ENCODE measurements at places on chromosomes 1 and 21.

DNA sequence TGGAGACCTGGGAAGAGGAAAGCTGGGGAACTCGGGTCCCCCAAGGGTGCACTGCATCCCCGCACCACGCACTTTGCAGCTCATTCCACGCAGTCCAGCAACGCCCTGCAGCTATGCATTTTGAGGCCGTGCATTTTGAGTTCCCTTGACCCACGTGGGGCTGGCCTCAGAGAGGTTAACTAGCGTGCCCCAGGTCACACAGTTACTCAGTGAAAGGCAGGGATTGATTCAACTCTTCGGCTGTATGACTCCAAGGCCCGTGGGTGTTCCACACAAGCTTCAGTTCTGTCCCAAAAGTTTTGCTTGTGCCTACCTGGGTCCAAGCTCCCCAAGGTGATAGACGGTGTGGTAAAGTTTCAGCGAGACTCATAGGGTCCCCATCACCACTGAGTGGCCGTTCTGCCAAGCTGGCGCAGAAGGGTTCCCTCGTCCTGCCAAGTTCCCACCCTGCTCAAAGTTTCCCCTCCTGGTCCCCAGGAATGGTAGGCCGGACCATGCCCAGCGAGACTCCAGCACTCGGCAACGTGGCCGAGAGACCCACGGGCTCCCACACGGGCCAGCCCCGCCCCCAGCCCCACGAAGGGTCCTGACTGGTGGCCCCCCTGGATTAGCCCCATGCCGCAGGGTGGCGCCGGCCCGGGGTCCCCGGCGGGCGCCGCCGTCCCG lies 611 bp downstream of the HSPG2 start:
- DNase-seq, result no peak

- no peak for DNase-seq
These were observed 48.0 kb downstream of the PRKAB2 start for GRCh38 chr1:147124266-147124665.

GRCh38 chr1:178055093-178055492 lies 38.8 kb upstream of the RASAL2 start:
- DNase-seq, result peak; percentile 57

GRCh38 chr1:151809290-151809984 lies 4.2 kb upstream of the LINGO4 start:
- no peak for DNase-seq

GRCh38 chr21:37184784-37185593 lies 82.1 kb downstream of the VPS26C start:
- DNase-seq, result no peak

- peak; percentile 71 for DNase-seq
These were observed 41.9 kb downstream of the LUZP1 start for GRCh38 chr1:23126801-23127200.

GRCh38 chr1:48851638-48852037 lies 74.9 kb upstream of the BEND5 start:
- DNase-seq, result peak; percentile 77

- peak; percentile 23 for DNase-seq
These were observed 117.1 kb downstream of the FOXD2 start for GRCh38 chr1:47554901-47555300.

- DNase-seq, result no peak
These were observed 45.1 kb downstream of the RRAGC start for GRCh38 chr1:38814444-38814983.

GRCh38 chr1:194908643-194909042 lies 1699.6 kb downstream of the KCNT2 start:
- no peak for DNase-seq

DNA sequence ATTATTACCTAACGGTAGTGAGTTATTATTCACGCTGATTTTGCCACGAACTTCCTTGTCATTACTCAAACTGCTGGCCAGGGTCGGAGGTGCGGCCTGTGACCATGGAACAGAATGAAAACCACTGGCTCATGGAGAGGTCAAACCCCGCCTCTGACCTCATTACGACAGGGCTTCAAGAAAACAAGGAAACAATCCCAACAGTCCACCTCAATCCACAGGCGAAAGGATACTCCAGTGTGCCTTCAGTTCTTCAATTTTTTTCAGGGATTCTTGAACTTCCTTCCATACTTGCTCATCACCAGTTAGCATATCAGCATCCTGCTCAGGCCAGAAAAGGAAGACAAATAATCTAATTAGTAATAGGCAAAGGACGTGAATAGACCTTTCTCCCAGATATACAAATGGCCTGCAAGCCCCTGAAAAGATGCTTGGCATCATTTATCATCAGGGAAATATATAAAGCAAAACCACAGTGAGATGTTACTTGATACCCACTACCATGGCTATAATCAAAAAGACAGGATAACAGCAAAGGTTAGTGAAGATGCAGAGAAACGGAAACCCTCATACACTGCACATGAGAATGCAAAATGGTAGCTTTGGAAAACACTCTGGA lies 643.4 kb downstream of the SMYD3 start:
- no peak for DNase-seq

- DNase-seq, result no peak
These were observed 5.0 kb downstream of the PPP1R15B start for GRCh38 chr1:204406621-204407020.

DNA sequence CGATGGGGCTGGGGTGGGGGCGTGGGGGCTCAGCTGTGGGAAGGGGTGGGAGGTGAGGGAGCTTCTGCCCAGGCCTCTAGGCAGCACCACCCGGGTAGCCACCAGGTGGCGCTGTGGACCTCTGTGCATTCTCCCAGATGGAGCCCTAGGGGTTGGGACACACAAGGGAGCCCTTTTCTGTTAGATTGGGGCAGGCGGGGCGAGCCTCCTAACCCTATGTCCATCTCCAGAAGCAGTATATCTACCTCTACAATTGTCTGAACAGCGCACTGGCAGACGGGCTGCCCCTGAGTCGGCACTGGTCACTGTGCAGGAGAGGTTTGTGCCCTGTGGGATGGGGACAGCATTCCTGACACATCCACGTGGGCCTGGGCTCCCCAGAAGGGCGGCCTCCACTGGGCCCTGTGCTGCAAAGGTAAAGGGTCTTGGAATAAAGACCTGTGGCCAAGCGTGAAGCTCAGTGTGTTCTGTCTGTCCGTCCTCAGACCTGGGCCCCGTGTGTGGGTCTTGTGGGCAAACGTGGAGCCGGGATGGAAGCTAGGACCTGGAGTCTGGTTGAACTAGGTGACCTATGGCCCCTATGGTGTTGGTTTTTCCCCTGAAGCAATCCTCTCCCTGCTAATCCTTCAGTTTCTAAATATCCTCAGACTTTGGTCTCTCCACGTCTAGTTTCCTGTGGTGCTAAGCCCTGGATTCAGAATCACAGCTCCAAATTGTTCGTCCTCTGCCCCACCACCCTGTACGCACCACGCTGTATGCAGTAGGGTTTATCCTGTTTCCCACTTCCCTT lies 4.4 kb upstream of the LGR6 start:
- peak; percentile 28 for DNase-seq

DNA sequence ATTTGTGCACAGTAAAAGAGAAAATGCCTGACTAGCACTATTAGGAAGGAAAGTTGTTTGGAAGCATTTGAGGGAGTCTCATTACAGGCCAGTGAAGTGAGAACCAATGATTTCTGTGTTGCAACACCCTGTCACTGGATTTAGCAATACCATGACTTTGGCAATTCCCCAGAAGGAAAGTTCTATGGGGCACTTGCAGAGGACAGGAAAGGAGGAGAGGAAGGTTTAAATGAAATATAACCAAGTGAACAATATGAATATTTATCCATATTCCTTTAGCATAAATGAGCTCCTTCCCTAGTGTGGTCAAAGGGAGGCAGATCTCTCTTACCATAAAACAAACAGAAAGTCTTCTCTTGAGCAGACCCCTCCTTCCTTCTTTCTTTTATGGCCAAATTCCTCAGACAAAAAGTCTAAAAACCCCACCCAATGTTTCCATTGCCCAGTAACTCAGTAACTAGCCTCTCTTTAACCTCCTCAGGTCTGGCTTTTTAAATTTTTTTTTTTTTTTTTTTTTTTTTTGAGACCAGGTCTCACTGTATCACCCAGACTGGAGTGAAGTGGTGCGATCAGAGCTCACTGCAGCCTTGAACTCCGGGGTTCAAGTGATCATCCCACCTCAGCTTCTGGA lies 5.5 kb downstream of the TLR5 start:
- peak; percentile 83 for DNase-seq

DNA sequence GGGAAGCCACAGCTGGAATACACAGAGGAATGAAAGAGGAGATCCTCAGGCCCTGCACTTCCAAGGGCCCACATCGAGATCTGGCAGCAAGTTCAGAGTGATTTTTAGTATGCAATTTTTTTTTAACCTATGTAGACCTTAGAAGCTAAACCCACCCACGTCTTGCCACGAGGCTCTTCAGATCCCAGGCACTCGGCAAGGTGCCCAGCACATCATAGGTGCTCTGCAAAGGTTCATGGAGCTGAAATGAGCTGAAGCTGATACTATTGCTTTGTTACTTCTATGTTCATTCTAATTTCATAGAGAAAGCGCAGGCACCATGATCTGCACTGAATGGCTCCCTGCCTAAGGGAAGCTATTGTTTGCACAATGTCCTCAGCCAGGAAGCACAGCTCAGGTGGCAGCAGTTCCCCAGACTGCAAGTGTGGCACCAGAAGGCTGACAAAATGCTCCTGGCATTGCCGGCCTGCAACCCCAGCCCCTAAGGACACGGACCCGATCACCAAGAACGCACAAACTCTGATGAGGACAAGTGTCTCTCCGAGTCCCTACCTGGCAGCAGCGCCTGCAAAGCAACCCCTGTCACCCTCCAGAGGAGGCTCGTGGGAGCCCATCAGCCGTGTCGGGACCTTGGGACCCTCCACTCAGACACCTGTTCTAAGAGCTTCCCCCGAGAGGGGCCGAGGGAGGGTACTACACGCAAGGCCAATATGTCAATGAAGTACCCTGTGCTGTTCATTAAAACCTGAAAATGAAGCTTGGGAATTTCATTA lies 264.2 kb downstream of the NPHP4 start:
- DNase-seq, result no peak

DNA sequence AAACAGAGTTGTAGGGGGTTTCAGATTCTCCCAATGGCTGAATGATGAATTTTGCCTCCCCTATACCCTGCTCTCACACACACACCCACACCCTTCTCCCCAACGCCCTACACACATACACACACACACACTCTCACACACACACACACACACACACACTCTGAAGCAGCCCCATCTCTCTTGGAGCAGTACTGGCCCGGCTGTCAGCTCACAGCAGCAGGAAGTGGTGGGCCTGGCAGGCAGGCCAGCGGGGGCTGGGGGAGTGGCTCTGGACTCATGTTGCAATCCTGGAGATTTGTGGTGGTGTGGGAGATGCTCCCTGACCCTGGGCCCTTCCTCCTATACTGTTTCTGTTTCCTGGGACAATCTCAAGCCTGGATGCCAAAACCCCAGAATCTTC lies 2.2 kb downstream of the IKBKE start:
- DNase-seq, result peak; percentile 86

DNA sequence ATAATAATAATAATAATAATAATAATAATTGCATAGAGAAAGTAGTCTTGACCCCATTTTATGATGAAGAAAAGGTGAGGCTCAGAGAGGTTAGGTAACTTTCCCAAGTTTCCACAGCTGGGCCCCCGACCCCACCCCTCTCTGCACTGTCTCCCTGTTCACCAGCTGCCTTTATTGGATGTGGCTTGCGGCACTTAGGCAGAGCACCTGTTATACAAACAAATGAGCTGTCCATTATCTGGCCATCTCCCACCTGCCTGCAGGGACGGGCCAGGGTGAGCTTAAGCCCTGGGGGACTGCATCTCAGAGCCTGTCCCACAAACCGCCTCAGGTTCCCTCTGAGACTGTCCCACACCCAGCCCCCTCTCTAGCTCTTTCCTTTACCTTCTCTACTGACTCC lies 10.1 kb upstream of the EFNA1 start:
- DNase-seq, result no peak

GRCh38 chr1:159890390-159890789 lies 9.6 kb downstream of the CFAP45 start:
- DNase-seq, result no peak

GRCh38 chr1:185896863-185897262 lies 162.7 kb downstream of the HMCN1 start:
- peak; percentile 21 for DNase-seq

GRCh38 chr1:94305704-94306103 lies 68.3 kb upstream of the ARHGAP29 start:
- DNase-seq, result peak; percentile 76

DNA sequence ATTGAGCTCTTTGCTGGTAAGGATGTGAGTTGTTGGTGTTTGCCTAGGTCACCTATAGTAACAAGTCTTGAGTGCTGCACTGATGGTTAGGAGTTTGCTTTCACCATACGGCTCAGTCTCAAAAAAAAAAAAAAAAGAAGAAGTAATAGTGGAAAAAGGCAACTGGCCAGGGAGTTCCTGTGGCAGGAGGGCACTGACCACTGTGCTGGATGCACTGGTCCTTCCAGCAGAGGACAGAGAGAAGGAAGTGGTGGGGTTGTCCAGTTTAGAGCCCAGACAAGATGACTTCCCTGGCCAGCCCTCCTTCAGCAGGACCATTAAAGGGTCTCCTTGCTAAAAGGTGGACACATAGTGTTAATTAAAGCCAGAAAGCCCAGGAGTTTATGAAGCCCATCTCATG lies 11.9 kb upstream of the PTCH2 start:
- DNase-seq, result no peak

DNA sequence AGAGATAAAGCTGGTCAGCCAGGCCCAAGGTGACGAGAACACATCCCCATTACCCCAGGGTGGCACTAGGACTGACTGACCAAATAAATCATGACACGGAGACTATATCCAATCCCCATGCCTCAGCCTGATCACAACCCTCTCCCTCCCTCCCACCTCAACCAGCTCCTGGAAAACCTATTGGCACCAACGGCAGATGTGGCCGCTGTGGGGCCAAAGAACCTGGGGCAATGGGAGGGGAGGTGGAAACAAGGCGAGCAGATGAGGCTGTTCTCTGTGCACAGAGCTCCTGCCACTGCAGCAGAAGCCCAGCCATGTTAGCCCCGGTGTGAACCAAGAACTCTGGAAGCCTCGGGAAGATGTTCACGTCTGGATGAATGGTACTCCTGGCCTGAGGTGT lies 77.6 kb downstream of the CD247 start:
- DNase-seq, result no peak

DNA sequence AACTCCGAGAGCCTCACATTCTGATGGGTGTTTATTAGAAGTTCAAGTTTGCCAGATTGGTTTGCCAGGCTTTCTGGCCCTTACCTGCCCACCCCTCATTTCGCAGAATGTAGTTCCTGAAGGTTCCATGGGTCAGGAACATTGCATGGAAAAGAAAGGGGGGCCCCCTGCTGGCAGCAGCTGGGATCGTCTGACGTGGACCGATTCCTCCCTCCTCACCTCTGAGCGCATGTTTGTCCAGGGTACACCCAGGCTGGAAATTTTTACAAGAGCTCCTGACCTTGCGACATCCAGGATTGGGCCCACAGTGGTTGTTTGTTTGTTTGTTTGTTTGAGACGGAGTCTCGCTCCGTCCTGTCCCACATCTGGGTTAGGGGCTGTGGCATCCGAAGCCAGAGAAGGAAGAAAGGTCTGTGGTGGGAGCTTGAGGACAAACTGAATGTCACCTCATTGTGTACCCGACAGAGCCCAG lies 126.0 kb upstream of the TMEM51 start:
- DNase-seq, result peak; percentile 50

GRCh38 chr1:187985145-187985896 lies 1156.6 kb downstream of the PLA2G4A start:
- DNase-seq, result no peak

Measured in foreskin fibroblast (primary cell).